ENCODE measurements at places on chromosomes 4 and X.

- DNase-seq, result no peak
These were observed 819.3 kb upstream of the FRG1 start for GRCh38 chr4:189121336-189121735.

GRCh38 chrX:65821721-65822496, 154.5 kb downstream of the MSN start:
- DNase-seq, result peak; percentile 41

GRCh38 chr4:67158666-67159065, 386.6 kb downstream of the CENPC start:
- no peak for DNase-seq

GRCh38 chr4:6689506-6689960, 4.1 kb upstream of the S100P start:
- no peak for DNase-seq

GRCh38 chr4:41465146-41465761, 72.7 kb upstream of the LIMCH1 start:
- no peak for DNase-seq

DNA sequence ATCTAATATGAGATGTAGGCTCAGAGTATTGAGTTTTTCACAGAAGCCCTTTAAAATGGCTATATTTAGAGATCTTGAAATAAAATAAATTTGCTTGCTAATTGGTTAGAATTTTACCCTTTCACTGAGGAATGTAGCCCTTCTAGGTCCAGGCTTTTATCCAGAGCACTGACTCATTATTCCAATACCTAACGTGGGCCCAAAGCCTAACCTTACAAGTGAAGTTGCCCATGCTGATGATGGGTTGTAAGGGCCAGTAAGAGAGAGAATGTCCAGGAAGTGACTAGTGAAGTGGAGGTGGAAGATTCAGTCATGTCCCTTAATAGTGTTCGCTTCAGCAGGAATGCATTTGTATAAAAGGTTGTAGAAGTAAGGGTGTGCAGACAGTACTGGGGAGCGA, 155.9 kb downstream of the STIM2 start:
- DNase-seq, result no peak

DNA sequence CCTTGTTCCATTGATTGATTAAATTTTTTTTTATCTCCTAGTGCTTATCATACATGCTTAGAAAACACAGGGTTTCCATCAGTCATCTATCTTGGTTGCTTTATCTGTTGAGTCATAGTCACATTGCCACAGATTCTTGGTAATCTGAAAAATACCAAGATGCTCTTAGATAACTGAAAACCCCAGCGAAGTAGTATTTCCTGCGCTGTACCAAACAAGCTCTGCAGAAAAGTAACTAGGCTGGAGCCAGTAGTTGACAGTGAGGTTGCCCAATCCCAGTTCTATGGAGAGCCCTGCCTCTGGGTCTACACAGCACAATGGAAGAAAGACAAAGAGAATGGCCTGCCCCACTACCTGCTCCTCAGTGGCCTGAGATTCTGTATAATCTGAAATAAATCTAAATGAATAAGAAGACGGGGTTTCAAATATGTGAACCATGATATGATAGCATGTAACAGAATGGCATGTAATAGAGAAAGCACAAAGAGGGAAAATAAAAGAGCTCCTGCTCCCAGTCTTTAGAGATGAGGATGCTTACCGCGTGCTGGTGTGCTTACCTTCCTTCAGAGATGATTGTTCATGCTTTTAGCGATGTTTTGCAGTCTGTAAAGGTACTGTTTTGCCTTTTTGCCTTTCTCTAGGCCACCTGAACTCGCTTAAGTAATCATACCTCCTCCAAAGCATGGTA, 55.3 kb upstream of the RAPGEF2 start:
- no peak for DNase-seq

- no peak for DNase-seq
These were observed 131.8 kb downstream of the NBDY start for GRCh38 chrX:56860888-56861287.

- DNase-seq, result no peak
These were observed 12.4 kb upstream of the RADX start for GRCh38 chrX:106599411-106599810.

GRCh38 chrX:9576059-9576458, 111.2 kb downstream of the TBL1X start:
- no peak for DNase-seq

GRCh38 chr4:94516067-94516466, 64.3 kb downstream of the PDLIM5 start:
- no peak for DNase-seq

DNA sequence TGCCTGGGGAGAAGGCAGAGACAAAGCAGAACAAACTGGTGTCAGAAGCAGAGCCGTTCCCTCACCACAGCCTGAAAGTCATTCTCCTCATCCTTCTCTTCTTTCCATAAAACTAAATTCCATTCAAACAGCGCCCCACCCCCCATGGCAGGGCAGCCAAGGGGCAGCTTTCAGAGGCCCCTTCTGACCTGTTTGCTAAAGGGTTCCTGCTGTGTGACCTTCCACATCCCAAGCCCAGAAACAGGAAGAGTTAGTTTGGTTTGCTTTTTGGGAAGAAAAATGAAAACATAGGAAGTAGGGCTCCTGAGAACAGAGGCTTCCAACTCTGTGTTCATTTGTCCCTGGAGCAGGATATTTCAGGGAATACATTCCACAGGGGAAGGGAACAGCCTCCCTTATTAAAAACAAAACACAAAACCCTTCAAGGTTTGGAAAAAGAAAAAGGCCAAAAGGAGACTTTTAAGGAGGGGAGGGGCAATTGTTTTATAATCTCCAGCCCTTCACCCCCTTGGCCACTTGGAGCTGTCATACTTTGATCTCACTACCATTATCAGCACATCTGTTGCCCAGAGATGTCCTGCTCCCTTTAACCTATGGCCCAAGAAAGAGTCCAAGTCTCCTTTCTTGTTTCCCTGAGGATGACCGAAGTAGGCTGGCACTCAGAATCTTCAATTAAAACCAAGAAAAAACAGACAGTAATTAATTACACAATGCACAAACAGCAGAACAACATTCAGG, 25.3 kb downstream of the STARD8 start:
- no peak for DNase-seq

- DNase-seq, result no peak
These were observed 30.1 kb upstream of the KIAA0232 start for GRCh38 chr4:6752486-6752829.

DNA sequence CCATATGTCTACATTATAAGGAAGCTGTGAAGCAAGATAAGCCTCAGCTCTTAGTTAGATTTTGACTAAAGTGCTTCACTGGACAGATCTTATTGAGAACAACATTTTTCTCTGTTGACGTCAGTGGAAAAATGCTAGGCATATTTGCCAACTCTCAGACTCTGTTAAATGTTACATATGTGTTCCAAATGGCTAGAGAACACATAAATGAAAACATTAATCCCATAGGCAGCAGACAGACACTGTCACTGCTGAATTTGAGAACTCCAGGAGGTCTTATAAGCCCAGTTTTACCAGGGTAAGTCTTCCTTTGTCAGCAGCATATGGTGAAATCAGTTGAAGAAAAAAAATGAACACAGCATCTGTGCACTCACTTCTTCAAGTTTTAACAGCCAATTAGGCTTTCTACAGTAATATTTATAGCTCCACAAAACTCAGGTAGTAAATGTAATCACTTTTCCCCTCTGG, 186.9 kb downstream of the CAMK2D start:
- no peak for DNase-seq

DNA sequence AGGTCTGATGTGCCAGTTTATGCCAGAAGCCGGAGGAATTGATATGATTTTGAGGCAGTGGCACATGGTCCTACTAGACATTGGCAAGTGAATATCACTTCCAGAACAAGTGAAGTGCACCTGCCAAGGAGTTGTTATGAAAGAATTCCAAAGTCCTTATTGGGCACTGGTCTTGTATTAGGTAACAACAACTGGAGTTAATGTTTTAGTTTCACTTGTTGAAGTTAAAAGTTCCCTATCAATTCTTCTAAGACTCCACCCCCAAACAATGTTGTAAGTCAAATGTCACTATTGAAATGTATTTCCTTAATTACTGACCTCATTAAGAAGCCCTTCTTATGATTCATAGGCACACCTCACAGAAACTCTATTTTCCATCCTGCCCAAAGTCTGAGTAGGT, 3.1 kb downstream of the TET2 start:
- no peak for DNase-seq

DNA sequence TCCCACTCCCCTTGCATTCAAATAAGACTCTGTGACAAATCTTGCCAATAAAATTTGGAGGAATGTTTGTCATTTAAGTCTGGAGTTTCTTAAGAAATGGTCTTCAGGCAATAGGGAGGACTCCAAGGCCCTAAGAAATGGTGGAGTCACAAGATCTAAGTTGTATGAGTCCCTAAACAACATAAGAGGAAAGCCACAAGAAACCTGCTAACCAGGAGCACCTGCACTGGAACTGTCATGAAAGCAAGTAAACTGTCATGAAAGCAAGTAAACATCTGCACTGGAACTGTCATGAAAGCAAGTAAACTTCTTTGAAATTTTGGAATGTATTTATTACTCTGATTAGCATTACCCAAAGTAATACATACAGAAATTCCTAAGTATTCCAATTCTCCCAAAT, 3.5 kb downstream of the CNOT6L start:
- DNase-seq, result no peak

DNA sequence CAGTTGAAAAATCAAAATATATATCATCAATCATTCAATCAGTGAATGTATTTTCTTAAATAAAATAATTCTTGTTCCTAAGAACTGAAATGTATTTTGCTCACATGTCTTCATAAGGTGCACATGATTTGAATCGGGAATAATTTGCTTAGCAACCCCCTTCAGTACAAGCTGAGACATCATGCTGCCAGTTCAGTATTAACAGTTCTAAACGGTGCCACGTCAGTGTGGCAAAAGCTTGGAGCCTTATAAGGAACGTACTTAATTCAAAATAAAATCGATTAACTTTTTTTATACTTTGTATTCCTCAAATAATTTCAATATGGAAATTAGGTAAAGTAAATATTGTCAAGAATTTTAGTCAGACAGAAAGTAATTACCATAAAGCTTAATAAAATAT, 287.9 kb downstream of the CCSER1 start:
- DNase-seq, result no peak

DNA sequence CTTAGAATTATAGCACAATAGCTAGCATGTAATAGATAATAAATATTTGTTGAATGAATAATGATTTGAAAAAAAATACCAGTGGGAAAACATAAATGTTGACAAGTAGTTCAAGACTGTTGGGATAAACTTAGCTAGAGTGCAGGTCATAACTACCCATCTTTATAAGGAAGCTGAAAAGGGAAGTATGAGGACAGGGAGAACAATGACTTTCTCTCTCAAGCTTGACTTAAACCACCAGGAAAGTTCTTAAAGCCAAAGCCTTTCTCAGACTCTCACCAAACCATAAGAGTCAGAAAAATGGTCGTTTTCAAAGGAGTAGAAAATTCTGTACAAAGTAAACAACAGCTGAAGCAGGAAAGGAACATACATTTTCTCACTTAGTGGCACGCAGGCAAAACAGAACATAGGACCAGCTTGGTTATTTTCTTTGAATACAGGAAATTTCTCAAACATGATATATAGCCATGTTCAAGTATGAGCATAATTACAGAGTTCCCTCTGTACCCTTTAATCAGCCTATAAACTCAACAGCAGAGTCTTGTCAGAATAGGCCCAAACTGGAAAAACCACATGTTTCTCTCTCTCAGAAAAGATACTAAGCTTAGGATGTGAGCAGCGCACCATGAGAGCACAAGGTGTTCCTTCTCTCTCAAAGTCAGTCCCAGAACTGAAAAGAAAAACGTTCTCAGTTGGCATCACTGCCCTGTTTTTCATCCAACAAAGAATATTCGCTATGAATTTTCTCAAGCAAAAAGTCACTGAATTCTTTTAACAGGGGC, 28.7 kb downstream of the MAPK10 start:
- DNase-seq, result no peak

DNA sequence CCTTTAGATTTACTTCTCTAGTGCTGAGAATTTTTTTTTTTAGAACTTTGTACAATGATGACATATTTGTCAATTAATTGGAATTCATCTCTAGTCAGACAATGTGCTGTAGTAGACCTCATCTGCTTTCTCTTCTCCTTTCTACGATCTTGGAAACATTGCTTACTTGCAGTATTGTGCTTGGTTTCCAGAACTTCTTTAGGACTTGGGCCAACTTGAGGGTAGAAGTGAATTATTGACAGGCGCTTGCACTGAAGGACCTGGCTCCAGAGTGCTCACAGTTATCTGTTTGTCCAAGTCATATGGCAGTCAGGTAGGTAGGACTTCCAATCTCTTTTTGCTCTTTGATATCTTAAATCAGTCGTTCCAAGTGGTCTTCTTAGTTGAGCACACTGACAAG, 39.6 kb downstream of the FNIP2 start:
- no peak for DNase-seq

DNA sequence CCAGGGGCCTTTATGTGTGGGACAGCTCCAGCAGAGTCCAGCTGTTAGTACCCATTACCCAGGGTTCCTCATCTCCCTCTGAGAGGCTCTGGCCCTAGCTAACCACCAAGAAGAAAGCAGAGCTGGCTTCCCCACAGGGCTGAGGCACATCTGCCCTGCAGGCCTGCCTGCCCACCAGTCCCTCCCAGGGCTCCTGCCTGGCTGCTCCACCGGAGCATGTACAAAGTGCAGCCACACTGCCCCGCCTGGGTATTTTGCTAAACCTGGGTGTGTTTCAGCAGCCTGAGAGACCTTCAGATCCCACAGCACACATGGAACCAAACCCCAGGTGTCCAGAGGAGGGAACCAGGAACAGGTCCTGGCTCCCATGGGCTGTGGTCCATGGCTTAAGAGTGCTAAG, 500.4 kb upstream of the KLHL4 start:
- no peak for DNase-seq

DNA sequence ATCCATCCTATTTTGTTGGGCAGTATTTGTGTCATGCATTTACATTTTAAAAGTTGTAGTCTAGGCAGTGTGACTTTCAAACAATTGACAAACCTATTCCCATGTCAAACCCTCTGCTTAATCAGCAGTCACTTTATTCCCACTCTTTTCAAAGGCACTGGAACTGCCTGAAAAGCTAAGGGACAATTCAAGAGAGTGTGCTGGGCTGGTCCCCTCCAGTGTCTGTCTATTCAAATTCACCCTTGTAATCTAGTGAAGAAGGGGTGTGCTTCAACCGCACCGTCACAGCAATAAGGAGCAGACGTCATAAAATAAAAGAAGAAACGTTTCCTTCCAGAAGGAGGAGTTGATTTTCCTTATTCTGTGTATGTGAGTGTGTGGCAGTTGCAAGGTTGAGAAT, 197.0 kb upstream of the MAD2L1 start:
- DNase-seq, result no peak

DNA sequence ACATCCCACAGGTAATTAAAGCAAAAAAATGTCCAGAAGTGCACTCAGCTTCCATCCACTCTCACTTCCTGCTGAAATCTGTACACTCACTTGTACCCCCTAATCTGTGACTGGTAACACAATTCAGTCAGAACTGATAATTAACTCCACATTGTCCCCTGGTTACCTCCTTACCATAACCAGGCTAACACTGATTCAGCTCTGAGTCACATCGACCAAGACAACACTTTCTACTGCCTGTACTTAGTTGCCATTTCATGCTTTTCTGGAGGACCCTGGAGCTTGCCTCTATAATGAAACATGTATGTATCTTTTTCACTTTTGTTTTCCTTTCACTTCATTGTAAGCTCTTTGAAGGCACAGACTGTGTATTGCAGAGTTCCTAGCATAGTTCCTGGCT, 130.9 kb upstream of the GABRG1 start:
- DNase-seq, result no peak

- no peak for DNase-seq
These were observed 22.3 kb downstream of the RAP1GDS1 start for GRCh38 chr4:98283219-98284189.
